ENCODE measurements at places on chromosomes 12 and 14.
A peak's percentile ranks its signal among the peaks of the same experiment; 100 is the strongest.

- no peaks in the 10 kb centered on the region for H3K4me1 ChIP-seq
- H3K27ac ChIP-seq, result no peak overlapping the region
- no peak overlapping the region for H3K4me3 ChIP-seq
- H3K27me3 ChIP-seq, result peaks cover 9% of the 10 kb centered on the region
Measured at GRCh38 chr14:51668870-51669269, 17.2 kb downstream of the FRMD6 start.

- no peak for DNase-seq
- H3K36me3 ChIP-seq, result no peaks in the 10 kb centered on the region
- peak overlapping the region; percentile 69 for H3K4me3 ChIP-seq
- peaks cover 17% of the 10 kb centered on the region for H3K4me1 ChIP-seq
Measured at GRCh38 chr14:58151133-58152013, 640 bp downstream of the ARMH4 start.

DNA sequence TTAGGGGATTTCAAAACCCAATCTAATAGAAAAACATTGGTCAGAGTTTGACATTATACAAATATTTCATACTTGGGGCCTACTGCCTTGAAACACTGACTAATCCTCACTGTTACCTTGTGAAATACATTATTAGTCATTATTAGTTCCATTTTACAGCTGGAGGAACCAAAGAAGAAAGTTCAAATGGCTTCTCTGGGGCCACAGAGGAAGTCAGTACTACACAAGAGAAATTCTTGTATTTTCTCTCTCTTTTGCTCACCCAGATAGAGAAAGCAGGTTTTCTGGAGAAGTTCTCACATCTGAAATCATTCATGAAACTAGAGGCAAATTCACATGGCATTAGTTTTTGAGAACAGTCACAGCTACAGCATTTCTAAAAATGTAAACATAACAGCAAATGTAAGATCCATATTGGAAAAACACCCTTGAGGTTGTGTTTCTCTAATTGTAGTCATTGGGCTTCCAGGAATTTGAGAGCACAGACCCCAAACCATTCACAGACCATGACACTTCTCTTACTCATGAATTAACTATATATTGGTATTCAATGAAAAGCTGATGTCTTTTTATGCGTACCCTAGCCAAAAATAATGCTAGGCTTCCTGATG is 83.0 kb downstream of the LLPH start:
- peaks cover 4% of the 10 kb centered on the region for H3K27me3 ChIP-seq
- H3K36me3 ChIP-seq, result no peaks in the 10 kb centered on the region
- no peak overlapping the region for H3K27ac ChIP-seq
- no peak for DNase-seq
- no peaks in the 10 kb centered on the region for H3K4me1 ChIP-seq

GRCh38 chr12:89069431-89069830 is 282.9 kb downstream of the DUSP6 start:
- no peak for DNase-seq
- no peak overlapping the region for H3K27ac ChIP-seq
- peaks cover 8% of the 10 kb centered on the region for H3K36me3 ChIP-seq

- no peak for DNase-seq
- peaks cover 24% of the 10 kb centered on the region for H3K4me1 ChIP-seq
- H3K36me3 ChIP-seq, result no peaks in the 10 kb centered on the region
- no peak overlapping the region for H3K27ac ChIP-seq
Measured at GRCh38 chr12:113860950-113861349, 105.2 kb downstream of the RBM19 start.

GRCh38 chr12:53287741-53288216 is 7.6 kb upstream of the PFDN5 start:
- no peak overlapping the region for H3K4me3 ChIP-seq
- H3K27me3 ChIP-seq, result no peaks in the 10 kb centered on the region
- peaks cover 49% of the 10 kb centered on the region for H3K36me3 ChIP-seq

- no peak overlapping the region for H3K27ac ChIP-seq
- H3K27me3 ChIP-seq, result no peaks in the 10 kb centered on the region
- no peaks in the 10 kb centered on the region for H3K4me1 ChIP-seq
- no peak overlapping the region for H3K4me3 ChIP-seq
- no peaks in the 10 kb centered on the region for H3K36me3 ChIP-seq
- no peak for DNase-seq
Measured at GRCh38 chr14:83559721-83560120, 1970.2 kb upstream of the FLRT2 start.

All from activated CD8-positive, alpha-beta memory T cell treated with anti-CD3 and anti-CD28 coated beads, Interleukin-2, amount 10 ng/mL, durations not matched to agents 7 days and 5 days (primary cell).